ENCODE measurements at places on chromosomes 2 and 18.

- no peak for DNase-seq
Observed at GRCh38 chr18:34976123-34976522, 65.1 kb upstream of the MAPRE2 start.

- DNase-seq = no peak
Observed at GRCh38 chr2:222040333-222040732, 258.5 kb downstream of the PAX3 start.

DNA sequence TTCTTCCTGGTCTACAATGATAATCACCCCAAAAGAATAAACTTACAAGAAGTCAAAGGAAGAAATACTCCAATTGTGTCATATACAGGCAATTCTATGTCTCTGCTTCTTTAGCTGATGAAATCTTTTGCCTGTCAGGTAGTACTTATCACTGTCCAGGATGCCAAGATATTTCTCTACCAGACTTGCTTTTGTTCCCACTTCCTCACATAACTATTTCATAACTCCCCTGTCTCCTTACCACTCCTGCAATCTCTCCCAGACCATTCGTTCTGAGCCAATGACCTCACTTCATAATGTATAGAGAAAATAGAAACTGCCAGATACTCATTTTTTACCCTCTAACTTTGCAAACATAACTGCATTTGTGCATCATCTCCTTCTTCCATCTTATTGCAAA is 39.1 kb downstream of the HNMT start:
- no peak for DNase-seq

GRCh38 chr2:9100080-9100876 is 96.8 kb upstream of the MBOAT2 start:
- DNase-seq = no peak

DNA sequence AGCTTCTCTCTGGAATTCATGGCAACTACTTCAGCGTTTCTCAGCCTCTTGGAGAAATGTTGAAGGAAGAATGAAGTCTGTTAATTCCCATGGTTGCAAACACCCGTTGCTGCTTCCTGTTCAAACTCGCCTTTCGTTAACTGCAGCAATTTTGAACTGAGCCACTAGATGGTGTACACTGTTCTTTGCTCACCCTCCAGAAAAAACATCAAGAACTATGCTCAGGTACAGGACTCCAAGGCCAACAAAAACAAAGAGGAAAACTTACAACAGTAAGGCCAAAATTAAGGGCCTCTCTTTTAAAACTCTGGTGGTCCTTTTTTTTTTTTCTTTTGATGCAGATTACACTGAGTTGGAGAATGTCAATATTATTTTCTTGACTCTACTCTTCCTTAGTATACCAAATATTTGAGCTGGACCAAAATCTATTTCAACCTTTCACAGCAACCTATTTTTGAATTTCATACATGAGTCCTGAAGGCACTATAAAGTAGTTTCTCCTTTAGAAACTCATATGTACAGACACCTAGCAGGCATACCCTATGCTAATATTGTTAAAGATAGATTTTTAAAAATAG is 58.2 kb downstream of the KLHL14 start:
- DNase-seq = peak; percentile 40

DNA sequence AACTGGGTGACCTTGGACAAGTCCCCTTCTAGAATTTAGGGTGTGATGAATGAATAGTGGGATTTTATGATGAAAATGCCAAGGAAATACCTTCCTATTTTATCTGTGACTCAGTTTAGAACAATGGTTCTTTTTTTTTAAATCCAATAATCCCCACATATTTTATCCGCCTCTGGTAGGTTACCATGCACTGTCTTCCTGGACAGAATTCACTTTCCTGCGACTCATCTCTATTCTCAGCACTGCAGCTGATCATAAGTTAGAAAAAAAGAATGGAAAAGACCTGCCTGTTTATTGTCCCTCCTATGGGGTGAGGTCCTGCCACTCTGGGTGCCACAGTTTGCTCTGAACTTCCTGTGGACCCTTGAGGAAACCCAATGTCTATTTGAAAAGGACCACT is 73.1 kb downstream of the IRS1 start:
- no peak for DNase-seq

- peak; percentile 39 for DNase-seq
Observed at GRCh38 chr2:127049927-127050802, 56.8 kb downstream of the BIN1 start.

DNA sequence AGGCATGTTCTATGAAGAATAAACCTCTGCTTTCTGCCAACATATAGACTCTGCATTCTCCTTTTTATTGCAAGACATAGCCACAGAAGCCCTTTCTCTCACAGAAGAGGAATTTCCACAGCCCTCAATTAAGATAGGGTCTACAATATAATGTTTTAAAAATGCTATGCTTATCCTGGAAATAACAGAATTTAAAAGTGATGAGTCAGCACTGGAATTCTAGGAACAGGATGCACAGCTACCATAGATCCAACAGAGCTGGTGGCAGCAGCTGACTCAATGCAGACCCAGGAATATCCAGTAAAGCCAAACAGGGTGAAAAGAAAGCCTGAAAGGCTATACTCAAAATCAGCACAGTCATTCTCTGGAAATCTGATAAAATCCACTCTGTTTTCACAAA is 866.9 kb downstream of the TRIB2 start:
- no peak for DNase-seq

DNA sequence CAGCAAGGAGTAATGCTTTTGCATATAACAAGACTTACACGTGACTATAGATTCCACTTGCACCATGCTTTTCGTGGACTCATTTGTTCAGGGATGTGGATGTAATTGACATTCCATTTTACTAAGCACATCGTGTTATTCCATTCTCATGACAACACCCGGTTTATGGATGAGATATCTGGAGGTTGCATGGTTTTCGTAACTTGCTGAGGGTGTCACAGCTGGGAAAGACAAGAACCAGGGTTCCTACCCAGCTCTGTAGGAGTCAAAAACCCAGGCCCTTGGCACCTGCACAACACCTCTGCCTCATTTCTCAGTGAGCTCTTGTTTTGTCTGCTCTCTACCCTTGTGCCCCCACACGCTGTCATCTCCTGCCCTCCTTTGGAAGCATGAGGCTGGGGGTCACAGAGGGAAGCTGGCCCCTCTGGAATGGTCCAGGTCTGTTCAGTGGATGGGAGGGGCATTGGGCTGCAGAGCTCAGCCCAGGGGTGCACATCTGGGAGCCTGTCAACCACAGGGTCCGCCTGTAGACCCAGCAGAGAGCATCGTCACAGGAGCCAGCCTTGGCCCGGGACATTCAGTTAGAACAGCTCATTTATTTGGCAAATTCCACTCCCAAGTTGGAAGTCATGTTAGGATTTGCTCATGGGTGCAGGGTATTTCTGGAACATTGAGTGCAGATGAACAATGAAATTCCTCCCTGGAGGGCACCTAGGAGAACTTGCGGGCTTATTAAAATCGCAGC is 120.1 kb upstream of the TWIST2 start:
- DNase-seq = peak; percentile 78

GRCh38 chr18:12287684-12288402 is 20.2 kb upstream of the TUBB6 start:
- peak; percentile 73 for DNase-seq

GRCh38 chr2:95296880-95297487 is at the start of gene KCNIP3:
Gene KCNIP3 (plus strand): TSS chr2:95297347. CDS start chr2:95297439, 92 bp downstream.
- peak; percentile 62 for DNase-seq

GRCh38 chr2:144666032-144666431 is 146.1 kb upstream of the ZEB2 start:
- DNase-seq = no peak

- no peak for DNase-seq
Observed at GRCh38 chr2:202944816-202945215, 32.7 kb downstream of the CARF start.

- peak; percentile 7 for DNase-seq
Observed at GRCh38 chr2:53913721-53914120, 54.0 kb upstream of the GPR75 start.

- DNase-seq = peak; percentile 88
Observed at GRCh38 chr2:19358242-19359020, at the start of gene OSR1. Gene OSR1 (minus strand): TSS chr2:19358623. CDS start chr2:19353805, 4,818 bp downstream.

- no peak for DNase-seq
Observed at GRCh38 chr2:162729469-162729868, 109.1 kb downstream of the KCNH7 start.

DNA sequence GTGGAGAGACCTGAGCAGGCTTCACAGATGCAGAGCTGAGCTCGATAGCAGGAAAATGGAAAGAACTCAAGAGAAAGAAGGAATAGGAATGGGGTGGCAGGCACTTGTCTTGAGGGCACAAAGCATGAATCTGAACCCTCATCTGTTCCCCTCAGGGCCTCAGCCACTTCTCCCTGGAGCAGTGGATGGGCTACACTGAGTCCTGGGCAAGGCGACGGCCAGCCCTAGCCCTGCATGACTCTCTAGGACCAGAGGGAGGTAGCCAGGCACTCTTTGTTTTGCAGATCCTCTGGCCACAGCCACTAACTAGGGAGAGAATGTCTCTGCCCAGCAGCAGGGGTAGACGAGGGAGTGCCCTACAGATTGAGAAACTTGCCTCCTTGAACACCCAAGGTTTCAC is 3.4 kb upstream of the TEX51 start:
- DNase-seq = no peak

GRCh38 chr18:77056344-77057005 is 76.1 kb downstream of the MBP start:
- no peak for DNase-seq

DNA sequence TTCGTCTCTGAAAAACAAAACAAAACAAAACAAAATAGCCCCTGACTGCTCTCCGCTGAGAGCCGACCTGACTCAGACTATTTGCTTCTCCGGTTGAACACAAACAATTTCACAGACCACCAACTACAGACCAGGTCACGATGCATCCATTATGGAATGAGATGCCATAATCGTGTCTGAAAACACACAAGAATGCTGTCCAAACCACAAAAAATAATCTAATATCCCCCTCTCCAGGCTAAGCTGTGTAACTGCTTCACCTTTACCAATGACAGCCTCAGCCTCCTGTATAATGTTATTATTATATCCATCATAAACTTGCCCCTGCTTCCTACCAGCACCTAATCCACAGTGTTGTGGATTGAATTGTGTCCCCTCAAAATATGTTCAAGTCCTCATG is 114.7 kb downstream of the DNAH6 start:
- DNase-seq = peak; percentile 25
